CD4-positive, alpha-beta T cell (primary cell): ENCODE measurements at places on chromosomes 7 and 10. TPM values are rescaled to one million over a fixed set of nuclear protein-coding genes. Genes with fewer than 3 reads are reported as not detected.

- peak overlapping the region; percentile 27 for H3K4me3 ChIP-seq
- peak overlapping the region; percentile 91 for H3K27ac ChIP-seq
- H3K27me3 ChIP-seq, result no peaks in the 10 kb centered on the region
- DNase-seq, result peak; percentile 44
- H3K36me3 ChIP-seq, result peaks cover 63% of the 10 kb centered on the region
- H3K4me1 ChIP-seq, result peaks cover 73% of the 10 kb centered on the region
Measured at GRCh38 chr10:119516381-119517234, 25.9 kb downstream of the RGS10 start.

DNA sequence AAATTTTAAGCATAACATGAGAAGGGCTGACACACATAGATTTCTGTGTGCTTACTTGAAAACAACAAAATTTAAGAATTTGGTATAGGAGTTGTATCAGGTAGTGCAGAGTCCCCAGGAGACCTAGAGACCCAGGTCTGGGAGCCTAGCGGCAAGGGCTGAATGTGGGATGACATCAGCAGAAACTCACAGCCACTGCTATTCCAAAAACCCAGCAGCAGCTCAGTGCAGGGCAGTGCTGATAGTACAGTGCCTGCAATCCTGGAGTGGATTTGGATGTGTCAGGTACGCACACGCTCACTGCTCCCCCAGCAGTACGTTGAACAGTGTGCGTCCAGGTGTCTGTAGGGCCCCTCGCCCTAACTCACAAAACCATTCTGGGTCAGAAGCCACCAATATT, 87.1 kb downstream of the EGFR start:
- no peaks in the 10 kb centered on the region for H3K36me3 ChIP-seq
- no peak for DNase-seq
- no peaks in the 10 kb centered on the region for H3K4me1 ChIP-seq
- no peak overlapping the region for H3K4me3 ChIP-seq

The GJC3 gene
- 0.36 TPM for total RNA-seq

- no peaks in the 10 kb centered on the region for H3K27me3 ChIP-seq
- no peaks in the 10 kb centered on the region for H3K36me3 ChIP-seq
- no peak overlapping the region for H3K27ac ChIP-seq
- no peak overlapping the region for H3K4me3 ChIP-seq
- no peak for DNase-seq
Measured at GRCh38 chr7:117448655-117449054, 21.4 kb upstream of the ASZ1 start.

DNA sequence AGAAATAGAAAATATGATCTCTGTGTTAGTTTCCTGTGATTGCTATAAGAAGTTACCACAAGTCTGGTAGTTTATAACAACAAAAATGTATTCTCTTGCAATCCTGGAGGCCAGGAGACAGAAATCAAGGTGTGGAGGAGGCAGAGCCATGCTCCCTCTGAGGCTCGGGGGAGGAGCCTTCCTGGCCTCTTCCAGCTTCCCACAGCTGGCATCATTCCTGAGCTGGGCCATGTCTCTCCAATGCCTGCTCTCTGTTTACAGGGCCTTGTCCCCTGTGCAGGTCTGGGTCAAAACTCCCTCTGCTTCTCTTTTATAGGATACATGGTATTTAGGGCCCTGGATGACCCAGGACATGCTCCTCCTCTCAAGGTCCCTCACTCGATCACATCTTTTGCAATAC, 81.3 kb upstream of the RET start:
- no peak overlapping the region for H3K27ac ChIP-seq
- no peaks in the 10 kb centered on the region for H3K27me3 ChIP-seq

The TMEM236 gene
- total RNA-seq, result 0.06 TPM

- no peaks in the 10 kb centered on the region for H3K36me3 ChIP-seq
- no peak overlapping the region for H3K4me3 ChIP-seq
- H3K27me3 ChIP-seq, result no peaks in the 10 kb centered on the region
- H3K4me1 ChIP-seq, result no peaks in the 10 kb centered on the region
- no peak overlapping the region for H3K27ac ChIP-seq
Measured at GRCh38 chr7:18038382-18038781, 10.7 kb upstream of the PRPS1L1 start.

The SLC26A3 gene
- not detected for total RNA-seq

The ATP6V0E2 gene
- total RNA-seq, result 23.2 TPM

GRCh38 chr10:11073410-11073809, 55.7 kb downstream of the CELF2 start:
- DNase-seq, result no peak
- no peaks in the 10 kb centered on the region for H3K27me3 ChIP-seq
- no peak overlapping the region for H3K27ac ChIP-seq
- H3K36me3 ChIP-seq, result no peaks in the 10 kb centered on the region
- H3K4me3 ChIP-seq, result no peak overlapping the region

DNA sequence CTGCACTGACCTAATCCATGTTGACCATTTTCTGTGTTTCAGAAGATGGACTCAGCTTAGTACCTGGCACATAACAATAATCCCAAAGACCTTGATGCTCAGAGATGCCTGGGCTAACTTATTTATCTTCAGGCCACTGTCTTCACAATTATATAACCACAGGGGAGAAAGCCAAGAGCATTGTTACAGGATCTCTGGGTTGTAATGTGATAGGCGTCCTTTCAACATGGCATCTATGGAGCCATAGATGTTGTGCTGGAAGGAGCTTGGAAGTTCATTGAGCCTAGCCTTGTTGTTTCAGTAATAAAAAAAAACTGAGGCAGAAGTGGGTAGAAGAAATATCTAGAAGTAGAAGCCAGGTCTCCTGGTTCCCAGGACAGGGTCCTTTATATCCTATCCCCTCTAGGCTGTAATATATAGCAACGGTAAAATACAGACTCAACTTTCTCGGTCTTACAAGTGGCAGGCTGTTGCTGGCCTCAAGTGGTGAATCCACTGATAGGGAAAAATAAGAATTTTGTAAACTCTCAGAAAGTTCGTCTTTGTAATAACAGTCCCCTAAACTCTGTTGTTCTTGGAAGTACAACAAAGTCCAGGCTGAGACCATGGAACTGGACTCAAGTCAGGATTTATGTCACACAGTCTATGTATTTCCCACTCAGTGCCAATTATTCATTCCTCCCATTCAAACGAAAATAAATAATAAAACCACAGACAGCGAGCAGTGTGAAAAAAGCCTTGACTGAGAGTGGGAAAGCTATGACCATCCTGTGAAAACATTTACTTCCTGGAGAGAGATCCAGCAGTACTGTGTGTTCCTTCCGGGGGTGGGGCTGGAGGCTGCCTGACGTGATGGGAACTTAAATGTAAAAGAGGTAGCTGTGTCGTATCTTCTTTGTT, 277.6 kb downstream of the REEP3 start:
- no peak overlapping the region for H3K4me3 ChIP-seq
- H3K36me3 ChIP-seq, result no peaks in the 10 kb centered on the region
- DNase-seq, result no peak
- no peaks in the 10 kb centered on the region for H3K27me3 ChIP-seq
- peaks cover 2% of the 10 kb centered on the region for H3K4me1 ChIP-seq
- no peak overlapping the region for H3K27ac ChIP-seq

GRCh38 chr7:156989766-156990535, 20.5 kb downstream of the MNX1 start:
- DNase-seq, result no peak
- no peaks in the 10 kb centered on the region for H3K36me3 ChIP-seq
- no peaks in the 10 kb centered on the region for H3K4me1 ChIP-seq
- H3K27me3 ChIP-seq, result peaks cover 4% of the 10 kb centered on the region
- no peak overlapping the region for H3K4me3 ChIP-seq
- H3K27ac ChIP-seq, result no peak overlapping the region

The GSTO1 gene
- total RNA-seq, result 26.1 TPM

DNA sequence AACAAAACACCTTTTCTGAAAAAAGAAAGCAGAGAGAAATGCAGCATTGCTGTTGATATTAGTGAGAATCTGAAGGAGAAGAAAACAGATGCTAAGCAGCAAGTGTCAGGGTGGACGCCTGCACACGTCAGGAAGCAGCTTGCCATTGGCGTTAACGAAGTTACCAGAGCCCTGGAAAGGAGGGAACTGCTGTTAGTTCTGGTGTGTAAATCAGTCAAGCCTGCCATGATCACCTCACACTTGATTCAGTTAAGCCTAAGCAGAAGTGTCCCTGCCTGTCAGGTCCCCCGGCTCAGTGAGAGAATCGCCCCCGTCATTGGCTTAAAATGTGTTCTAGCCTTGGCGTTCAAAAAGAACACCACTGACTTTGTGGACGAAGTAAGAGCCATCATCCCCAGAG, 6.4 kb downstream of the RPP38 start:
- peaks cover 29% of the 10 kb centered on the region for H3K4me1 ChIP-seq
- peaks cover 64% of the 10 kb centered on the region for H3K36me3 ChIP-seq
- no peaks in the 10 kb centered on the region for H3K27me3 ChIP-seq

The CH25H gene
- total RNA-seq, result 0.50 TPM

- no peak overlapping the region for H3K4me3 ChIP-seq
- no peaks in the 10 kb centered on the region for H3K4me1 ChIP-seq
- H3K27ac ChIP-seq, result no peak overlapping the region
- no peaks in the 10 kb centered on the region for H3K27me3 ChIP-seq
- DNase-seq, result no peak
Measured at GRCh38 chr7:92691578-92691977, 101.4 kb upstream of the FAM133B start.

- DNase-seq, result no peak
- no peak overlapping the region for H3K27ac ChIP-seq
- H3K4me3 ChIP-seq, result no peak overlapping the region
- peaks cover 3% of the 10 kb centered on the region for H3K36me3 ChIP-seq
- H3K27me3 ChIP-seq, result no peaks in the 10 kb centered on the region
Measured at GRCh38 chr7:133056370-133057238, 25.3 kb downstream of the CHCHD3 start.

The DYNC1I1 gene
- total RNA-seq, result not detected

DNA sequence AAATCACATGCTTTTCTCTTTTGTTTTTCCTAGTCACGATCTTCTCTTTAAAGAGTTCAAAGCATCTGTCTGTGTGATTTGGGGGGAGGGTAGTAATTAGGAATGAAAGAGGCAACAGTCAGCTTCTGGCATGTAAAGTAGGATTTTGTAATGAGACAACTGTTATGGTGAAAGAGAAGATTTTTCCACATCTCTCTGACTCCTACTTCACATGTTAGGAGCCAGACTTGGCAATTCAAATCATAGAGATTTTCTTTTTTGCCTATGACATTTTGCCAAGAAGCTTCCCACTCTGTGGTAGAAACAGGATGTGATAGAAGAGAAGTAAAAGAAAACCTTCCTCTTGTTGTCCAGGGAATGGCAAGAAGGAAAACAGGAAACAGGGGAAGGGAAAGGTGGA, 38.3 kb upstream of the KLHL7 start:
- no peak for DNase-seq
- no peaks in the 10 kb centered on the region for H3K36me3 ChIP-seq
- no peak overlapping the region for H3K27ac ChIP-seq

DNA sequence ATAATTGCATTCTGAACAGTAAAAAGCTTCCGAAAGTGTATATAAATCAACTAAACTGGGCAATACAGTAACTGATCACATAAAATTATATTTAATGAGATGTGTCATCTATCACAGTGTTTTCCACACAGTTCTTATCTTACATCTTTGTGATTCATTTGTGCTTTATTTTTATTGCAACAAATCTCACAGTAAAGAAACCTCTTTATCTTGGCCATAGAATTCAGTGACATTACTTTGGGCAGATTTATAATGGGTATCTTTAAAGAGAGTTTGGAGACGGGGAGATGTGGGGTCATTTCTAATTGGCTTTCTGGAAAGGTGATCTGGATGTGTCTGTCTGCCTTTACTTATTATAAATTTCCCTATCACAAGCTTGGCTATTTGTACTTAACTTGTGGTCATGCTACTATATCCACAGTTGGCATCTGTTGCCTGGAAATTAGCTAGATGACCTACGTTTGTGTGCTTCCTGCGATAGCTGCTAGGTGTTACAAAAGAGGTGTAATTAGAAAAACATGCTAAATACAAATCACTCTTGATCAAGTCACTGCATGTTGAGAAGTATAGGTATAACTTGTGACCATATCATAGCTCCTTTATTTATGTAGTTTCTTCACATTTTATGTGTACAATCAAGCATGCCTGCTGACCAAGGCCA, 123.8 kb downstream of the ARID5B start:
- peaks cover 9% of the 10 kb centered on the region for H3K4me1 ChIP-seq
- H3K4me3 ChIP-seq, result no peak overlapping the region
- H3K27ac ChIP-seq, result no peak overlapping the region

GRCh38 chr7:41536122-41536872, 166.6 kb downstream of the INHBA start:
- H3K4me1 ChIP-seq, result no peaks in the 10 kb centered on the region
- no peaks in the 10 kb centered on the region for H3K27me3 ChIP-seq
- no peak overlapping the region for H3K4me3 ChIP-seq
- no peaks in the 10 kb centered on the region for H3K36me3 ChIP-seq
- H3K27ac ChIP-seq, result no peak overlapping the region

GRCh38 chr10:119643306-119644204, 7.6 kb upstream of the BAG3 start:
- H3K36me3 ChIP-seq, result no peaks in the 10 kb centered on the region
- H3K27ac ChIP-seq, result no peak overlapping the region
- peaks cover 29% of the 10 kb centered on the region for H3K4me1 ChIP-seq

The ELMO1 gene
- total RNA-seq, result 117 TPM

DNA sequence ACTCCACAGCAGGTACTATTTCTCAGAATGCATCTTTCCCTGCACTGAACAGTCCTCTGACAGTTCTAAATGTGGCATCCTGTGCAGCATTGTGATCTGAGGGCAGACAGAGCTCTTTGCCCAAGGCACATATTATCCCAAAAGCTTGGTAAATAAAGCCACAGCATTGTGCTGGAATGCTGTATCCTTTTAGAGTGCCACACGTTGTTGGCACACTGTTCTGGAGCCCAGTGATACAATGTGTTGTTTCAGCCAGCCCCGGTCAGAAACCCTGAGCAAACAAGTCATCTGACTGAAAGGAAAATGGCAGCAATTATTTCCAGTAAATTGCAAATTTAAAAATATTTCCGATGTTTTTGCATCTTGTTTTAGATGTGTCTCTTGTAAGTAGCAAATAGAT, 45.4 kb downstream of the NAMPT start:
- no peak overlapping the region for H3K27ac ChIP-seq
- H3K4me1 ChIP-seq, result no peaks in the 10 kb centered on the region
- no peaks in the 10 kb centered on the region for H3K36me3 ChIP-seq
- H3K4me3 ChIP-seq, result no peak overlapping the region
- H3K27me3 ChIP-seq, result no peaks in the 10 kb centered on the region
- no peak for DNase-seq

- no peaks in the 10 kb centered on the region for H3K27me3 ChIP-seq
- no peak overlapping the region for H3K27ac ChIP-seq
- H3K4me1 ChIP-seq, result no peaks in the 10 kb centered on the region
- H3K36me3 ChIP-seq, result no peaks in the 10 kb centered on the region
- DNase-seq, result no peak
- H3K4me3 ChIP-seq, result no peak overlapping the region
Measured at GRCh38 chr7:50939021-50939420, 156.3 kb upstream of the GRB10 start.
